ENCODE measurements at places on chromosomes 7 and 10.

- DNase-seq: no peak
These were observed 81.8 kb downstream of the SEMA3A start for GRCh38 chr7:84112771-84113170.

DNA sequence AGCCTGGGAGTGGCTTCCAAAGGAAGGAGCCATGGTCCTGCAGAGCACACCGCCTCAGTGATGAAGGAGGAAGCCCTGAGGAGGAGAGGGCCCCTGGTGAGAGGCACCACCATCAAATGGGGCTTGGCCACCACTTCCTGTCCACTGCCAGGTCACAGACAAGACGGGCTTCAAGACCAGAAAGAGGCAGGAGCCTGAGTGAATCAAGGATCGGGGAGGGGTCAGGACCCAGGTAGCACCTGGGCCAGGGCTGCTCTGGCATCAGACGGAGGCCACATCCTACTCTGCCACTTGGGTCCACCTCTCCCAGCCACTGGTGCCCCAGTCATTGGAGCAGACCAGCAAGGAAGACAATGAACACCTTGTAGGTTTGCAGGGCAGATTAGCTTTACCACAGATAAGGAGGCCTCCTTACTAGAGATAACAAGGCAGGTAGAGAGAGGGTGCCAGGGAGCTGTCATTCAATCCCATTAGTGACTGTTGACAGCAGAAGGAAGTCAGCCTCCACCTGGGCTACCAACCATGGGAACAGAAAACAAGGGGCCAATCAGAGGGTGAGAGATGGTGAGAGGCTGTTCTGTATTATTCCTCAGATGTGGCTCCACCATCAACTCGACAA lies 143.4 kb downstream of the TNS3 start:
- DNase-seq: no peak

DNA sequence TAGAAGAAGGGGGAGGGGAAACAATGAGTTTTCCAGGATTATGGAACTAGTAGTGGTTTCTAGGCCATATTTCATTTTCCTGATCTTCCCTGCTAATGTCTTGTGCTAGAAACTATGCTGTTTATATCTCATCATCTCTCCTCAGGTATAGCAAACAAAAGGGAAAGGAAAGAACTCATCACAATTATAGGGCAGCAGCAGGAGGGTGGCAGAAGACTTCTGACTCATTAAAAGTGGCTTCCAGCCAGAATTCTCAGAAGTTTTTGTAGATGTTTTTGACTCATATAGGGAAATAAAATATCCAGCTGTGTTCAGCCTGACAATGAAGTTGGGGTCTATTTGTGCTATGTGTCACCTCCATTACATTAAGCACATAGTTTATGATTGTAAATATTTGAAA lies 6.5 kb downstream of the AHR start:
- DNase-seq: no peak

- DNase-seq: no peak
These were observed 209.4 kb downstream of the ZMYND11 start for GRCh38 chr10:344582-345200.

DNA sequence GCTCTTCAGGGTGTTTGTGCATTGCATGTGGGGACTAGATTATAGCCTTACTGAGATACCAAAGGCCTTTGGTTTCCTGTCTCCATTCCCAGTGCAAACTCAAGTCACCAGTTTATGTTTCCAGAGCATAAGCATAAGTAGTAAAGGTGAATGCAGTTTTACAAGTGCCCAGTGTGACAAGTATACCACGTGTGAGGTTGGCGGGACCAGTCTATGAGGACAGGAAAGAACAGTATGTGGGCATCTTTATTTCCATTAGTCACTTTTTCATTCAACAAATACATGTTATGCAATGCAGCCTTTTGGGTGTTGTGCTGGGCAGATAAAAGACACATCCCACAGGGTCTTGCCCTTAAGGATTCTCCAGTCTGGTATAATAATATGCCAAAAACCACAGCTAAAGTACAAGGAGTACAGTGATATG lies 146.5 kb downstream of the ARID5B start:
- no peak for DNase-seq

DNA sequence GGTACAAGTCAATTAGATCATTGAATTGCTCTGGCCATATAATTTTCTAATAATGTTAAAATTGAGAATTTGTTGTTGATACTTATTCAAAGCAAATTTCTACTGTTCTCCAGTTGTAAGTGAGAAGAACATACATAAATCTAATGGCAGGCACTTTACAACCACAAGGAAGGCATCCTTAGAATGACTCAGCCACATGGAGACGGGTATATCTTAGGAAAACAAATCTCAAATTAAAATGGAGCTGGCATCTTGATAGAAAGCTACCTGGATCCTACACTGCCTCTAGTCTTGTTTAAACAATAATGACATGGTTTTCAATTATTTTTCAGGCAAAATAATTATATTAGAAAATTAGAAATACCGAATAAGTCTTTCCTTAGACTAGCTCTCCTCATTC lies 1183.7 kb upstream of the SORCS1 start:
- DNase-seq: no peak

- DNase-seq: no peak
These were observed 25.6 kb upstream of the MKX start for GRCh38 chr10:27771231-27771630.

DNA sequence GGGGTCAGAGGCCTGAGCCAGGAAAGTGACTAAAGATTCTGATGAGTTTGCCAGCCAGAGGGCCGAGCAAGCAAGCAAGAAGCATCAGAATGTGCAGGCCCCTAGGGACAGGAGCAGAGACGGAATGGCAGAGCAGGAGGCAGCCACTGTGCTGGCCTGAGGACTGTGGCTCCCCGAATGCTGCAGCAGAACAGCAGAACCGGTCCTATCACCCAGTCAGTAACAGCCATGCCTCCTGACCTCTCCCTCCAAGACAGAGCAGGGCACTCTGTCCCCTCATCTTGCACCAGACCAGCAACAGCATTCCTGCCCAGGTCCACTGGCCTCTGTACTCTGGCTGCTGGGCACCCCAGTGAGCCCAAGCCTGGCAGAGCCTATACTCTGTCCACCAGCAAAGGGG lies 85.9 kb downstream of the ARHGAP22 start:
- DNase-seq: no peak

DNA sequence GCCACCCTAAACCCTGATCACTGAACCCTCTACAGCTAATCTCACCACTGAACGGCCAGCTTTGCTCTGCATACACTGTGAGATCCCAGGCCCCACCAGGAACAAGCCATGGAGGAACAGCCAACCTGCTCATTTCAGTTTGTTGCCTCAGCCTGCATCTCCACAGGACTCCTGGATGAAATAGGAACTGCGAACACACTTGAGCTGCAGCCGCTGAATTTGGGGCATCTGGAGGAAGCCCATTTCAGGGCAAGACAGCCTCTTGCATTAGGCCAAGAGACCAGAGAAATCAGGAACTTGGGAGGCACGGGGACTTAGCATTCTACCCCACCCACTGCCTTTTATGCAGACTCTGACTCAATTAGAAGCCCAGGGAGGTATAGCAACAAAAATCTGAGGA lies 14.5 kb upstream of the EGR2 start:
- no peak for DNase-seq

- no peak for DNase-seq
These were observed 3.7 kb upstream of the ELFN1 start for GRCh38 chr7:1666317-1666822.

GRCh38 chr7:151129117-151129959 lies 38.2 kb downstream of the GBX1 start:
- no peak for DNase-seq

DNA sequence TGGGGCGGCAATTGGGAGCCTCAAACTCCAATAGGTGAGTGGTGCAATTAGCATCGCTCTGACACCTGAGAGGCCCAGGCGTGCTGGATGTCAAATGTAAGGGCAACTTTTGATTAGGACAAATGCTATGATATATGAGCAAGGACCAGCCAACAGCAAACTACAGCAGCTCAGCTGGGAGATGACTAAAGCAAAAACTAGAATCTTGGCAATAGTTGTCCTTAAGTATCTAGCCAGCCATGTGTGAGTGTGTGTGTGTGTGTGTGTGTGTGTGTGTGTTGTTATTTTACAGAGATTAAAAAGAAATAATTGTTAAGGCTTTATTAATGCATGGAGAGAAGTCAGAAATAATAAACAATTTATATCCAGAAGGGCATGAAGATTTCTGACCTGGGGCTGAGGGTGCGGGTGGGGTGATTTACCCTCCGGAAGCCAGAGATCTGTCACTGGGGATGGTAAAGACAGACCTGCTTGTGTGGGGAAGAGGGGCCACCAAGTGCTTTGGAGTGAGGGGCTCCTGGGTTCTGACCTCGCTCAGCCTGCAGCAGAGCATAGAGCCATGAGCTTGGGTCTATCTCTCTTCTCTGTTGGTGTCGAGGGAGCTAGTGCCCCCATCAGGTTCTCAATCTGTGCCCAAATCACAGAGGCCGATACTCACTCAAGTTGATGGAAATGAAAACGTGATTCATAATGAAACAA lies 77.3 kb downstream of the EMX2 start:
- DNase-seq: no peak

DNA sequence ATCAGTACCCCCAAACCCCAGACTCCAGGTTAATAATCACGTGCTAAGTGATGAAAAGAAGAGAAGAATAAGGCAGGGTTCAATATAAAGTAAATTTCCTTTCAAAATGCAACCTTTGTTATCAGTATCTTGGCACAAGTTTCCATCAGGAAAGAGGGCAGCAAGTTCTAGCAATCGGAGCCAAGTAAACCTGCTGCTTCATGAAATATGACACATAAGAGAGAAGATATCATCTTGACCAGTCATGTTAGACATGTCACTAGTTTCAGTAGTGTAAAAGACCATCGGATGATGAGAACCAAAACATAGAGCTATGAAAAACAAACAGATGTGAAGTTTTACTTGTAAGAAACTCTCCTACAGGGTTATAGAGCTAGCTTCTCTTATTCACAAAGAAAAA lies 44.0 kb downstream of the AASS start:
- DNase-seq: no peak

Measured in stimulated activated CD8-positive, alpha-beta memory T cell treated with anti-CD3 and anti-CD28 coated beads, Interleukin-15, amount 100 ng/mL, for 24 hours (primary cell).